ENCODE measurements at places on chromosomes 7 and 10.
A peak's percentile ranks its signal among the peaks of the same experiment; 100 is the strongest.

GRCh38 chr7:12092499-12093130 is 118.5 kb upstream of the TMEM106B start:
- H3K27me3 ChIP-seq: peaks cover 6% of the 10 kb centered on the region
- H3K4me3 ChIP-seq: no peak overlapping the region
- no peak for DNase-seq
- no peaks in the 10 kb centered on the region for H3K36me3 ChIP-seq
- H3K27ac ChIP-seq: no peak overlapping the region

DNA sequence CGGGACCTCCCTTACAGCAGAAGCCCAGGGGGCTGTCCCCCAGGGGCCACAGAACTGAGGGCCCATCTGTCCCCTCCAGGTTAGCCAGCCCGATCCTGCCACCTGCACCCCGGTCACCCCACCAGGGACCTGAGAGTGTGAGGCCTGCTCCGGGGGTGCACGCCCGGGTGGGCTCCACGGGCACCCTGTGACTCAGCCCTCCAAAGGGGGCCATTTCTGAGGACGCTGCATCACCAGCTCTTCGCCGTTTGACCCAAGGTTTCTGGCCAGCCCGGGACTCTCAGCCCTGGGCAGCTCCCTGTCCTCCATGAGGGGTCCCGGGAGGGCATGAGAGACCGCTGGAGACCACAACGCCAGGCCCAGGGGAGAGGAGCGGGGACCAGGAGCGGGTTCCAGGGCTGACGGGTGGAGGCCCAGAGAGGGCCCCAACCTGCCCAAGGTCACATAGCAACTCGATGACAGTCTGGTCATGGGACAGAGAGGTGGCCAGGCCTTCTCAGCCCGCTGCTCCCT is 79.3 kb downstream of the ELFN1 start:
- peaks cover 10% of the 10 kb centered on the region for H3K27me3 ChIP-seq
- H3K4me1 ChIP-seq: peaks cover 13% of the 10 kb centered on the region

- H3K36me3 ChIP-seq: no peaks in the 10 kb centered on the region
- peak within 1 kb of the TSS; percentile 85 for H3K4me3 ChIP-seq
- peak within 1 kb of the TSS; percentile 94 for H3K27ac ChIP-seq
Observed at GRCh38 chr7:140672382-140673062, at the start of gene ADCK2. Gene ADCK2 (plus strand): TSS chr7:140672945. CDS start chr7:140673331, 386 bp downstream.

GRCh38 chr10:113454341-113455061 is 98.4 kb upstream of the HABP2 start:
- no peaks in the 10 kb centered on the region for H3K36me3 ChIP-seq
- H3K27me3 ChIP-seq: peaks cover 13% of the 10 kb centered on the region
- H3K4me1 ChIP-seq: no peaks in the 10 kb centered on the region
- no peak overlapping the region for H3K27ac ChIP-seq
- H3K4me3 ChIP-seq: no peak overlapping the region

DNA sequence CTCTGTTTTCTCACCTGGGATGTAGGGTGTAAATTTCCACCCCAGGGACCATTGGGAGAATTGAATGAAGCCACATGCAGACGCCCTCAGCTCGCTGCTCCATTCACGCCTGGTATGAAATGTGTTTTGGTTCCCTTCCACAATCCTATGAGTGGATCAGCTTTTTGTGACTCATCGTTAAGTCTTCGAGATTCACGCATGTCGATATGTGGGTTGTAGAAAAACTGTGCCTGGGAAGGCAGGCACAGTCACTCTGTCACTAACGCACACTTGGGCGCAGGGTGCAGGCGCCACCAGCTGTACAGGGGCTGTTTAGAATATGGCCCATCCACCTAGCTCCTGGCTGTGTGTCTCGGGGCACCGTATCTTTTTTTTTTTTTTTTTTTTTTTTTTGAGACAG is 64.2 kb upstream of the SH2B2 start:
- H3K36me3 ChIP-seq: peaks cover 2% of the 10 kb centered on the region
- peaks cover 2% of the 10 kb centered on the region for H3K4me1 ChIP-seq
- no peak for DNase-seq
- no peak overlapping the region for H3K4me3 ChIP-seq

- H3K27me3 ChIP-seq: peaks cover 2% of the 10 kb centered on the region
- H3K27ac ChIP-seq: no peak overlapping the region
- H3K4me1 ChIP-seq: no peaks in the 10 kb centered on the region
Observed at GRCh38 chr7:16801111-16801542, 3.7 kb downstream of the AGR2 start.

DNA sequence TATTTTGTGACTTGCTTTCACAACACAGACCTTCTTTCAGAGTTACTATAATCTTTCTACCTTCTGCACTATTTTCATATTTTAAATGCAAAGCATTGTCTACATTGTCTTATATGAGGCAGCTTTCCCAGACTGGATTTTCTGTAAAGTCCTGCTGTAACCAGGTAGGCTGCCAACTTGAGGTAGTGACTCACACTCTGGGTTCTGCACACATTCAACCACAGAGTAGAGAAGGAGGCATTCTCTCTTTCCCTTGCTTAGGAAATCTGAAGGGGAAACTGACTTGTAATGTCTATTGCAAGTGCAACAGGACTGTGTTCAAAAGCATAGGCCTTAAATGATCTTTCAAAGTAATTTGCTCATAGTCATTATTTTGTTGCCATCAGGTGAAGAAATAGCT is 461.4 kb downstream of the GRM8 start:
- no peak overlapping the region for H3K4me3 ChIP-seq
- no peaks in the 10 kb centered on the region for H3K36me3 ChIP-seq
- no peaks in the 10 kb centered on the region for H3K27me3 ChIP-seq
- H3K4me1 ChIP-seq: no peaks in the 10 kb centered on the region
- no peak overlapping the region for H3K27ac ChIP-seq

DNA sequence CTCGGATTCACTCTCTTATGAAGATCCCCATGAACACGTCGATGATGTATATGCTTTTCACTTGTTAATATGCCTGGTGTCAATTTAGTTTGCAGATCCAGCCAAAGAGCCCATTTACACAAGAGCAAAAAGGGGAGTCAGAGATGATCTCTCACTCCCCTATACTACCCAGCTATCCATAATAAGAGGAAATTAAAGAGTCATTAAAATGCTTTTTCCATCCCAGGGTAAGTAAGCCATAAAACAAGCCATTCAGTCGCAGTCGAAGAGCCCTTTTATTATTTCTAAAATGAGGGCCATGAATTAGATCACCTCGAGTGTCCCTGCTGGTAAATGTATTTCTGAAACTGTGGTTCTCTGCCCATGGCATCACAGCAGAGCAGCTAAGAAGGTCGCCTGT is 41.2 kb downstream of the CHCHD3 start:
- H3K4me3 ChIP-seq: no peak overlapping the region
- H3K36me3 ChIP-seq: peaks cover 19% of the 10 kb centered on the region
- peaks cover 14% of the 10 kb centered on the region for H3K4me1 ChIP-seq
- no peaks in the 10 kb centered on the region for H3K27me3 ChIP-seq

- peaks cover 4% of the 10 kb centered on the region for H3K27me3 ChIP-seq
- no peak overlapping the region for H3K27ac ChIP-seq
- H3K36me3 ChIP-seq: no peaks in the 10 kb centered on the region
- no peak for DNase-seq
Observed at GRCh38 chr10:71078454-71079145, 133.8 kb upstream of the UNC5B start.

- no peak overlapping the region for H3K4me3 ChIP-seq
- H3K4me1 ChIP-seq: no peaks in the 10 kb centered on the region
- H3K27me3 ChIP-seq: no peaks in the 10 kb centered on the region
- no peak for DNase-seq
- no peak overlapping the region for H3K27ac ChIP-seq
Observed at GRCh38 chr7:84548366-84549365, 354.1 kb upstream of the SEMA3A start.

GRCh38 chr7:73718438-73718881 is 1.0 kb downstream of the STX1A start:
- H3K27me3 ChIP-seq: peaks cover 8% of the 10 kb centered on the region
- no peaks in the 10 kb centered on the region for H3K36me3 ChIP-seq
- no peak for DNase-seq

DNA sequence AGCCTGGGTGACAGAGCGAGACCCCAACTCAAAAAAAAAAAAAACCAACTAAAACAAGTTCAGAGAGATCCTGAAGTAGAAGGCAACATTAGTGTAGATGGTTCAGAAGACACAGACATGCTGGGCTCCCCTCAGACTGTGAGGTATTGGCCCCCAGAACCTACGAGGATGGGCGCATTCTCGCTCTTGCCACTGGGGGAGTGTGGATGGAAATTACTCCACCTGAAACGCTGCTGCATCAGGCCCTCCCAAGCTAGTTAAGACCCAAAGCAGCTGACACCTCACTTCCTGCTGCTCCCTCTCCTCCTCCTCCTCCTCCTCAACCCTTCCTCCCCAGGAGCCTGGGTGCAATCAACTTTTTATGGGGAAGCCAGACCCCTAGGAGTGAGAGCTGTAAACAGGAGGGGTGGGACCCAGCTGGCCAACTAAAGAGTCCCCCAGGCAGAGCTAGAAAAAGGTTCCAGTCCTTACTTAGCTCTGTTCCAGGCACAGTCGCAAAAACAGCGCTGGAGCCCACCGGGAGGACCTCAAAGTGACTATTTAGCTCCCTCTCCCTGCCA is 7.4 kb downstream of the SH3PXD2A start:
- H3K4me3 ChIP-seq: no peak overlapping the region
- H3K4me1 ChIP-seq: peaks cover 10% of the 10 kb centered on the region

- no peak overlapping the region for H3K27ac ChIP-seq
- no peak for DNase-seq
- H3K36me3 ChIP-seq: peaks cover 3% of the 10 kb centered on the region
- H3K4me1 ChIP-seq: no peaks in the 10 kb centered on the region
Observed at GRCh38 chr10:46998595-46998994, 87.4 kb downstream of the PTPN20 start.

GRCh38 chr10:69576334-69577011 is 3.3 kb upstream of the NEUROG3 start:
- no peak overlapping the region for H3K27ac ChIP-seq
- peaks cover 15% of the 10 kb centered on the region for H3K4me1 ChIP-seq
- H3K4me3 ChIP-seq: no peak overlapping the region
- H3K36me3 ChIP-seq: no peaks in the 10 kb centered on the region

- peak overlapping the region; percentile 46 for H3K4me3 ChIP-seq
- H3K27ac ChIP-seq: peak overlapping the region; percentile 87
- H3K36me3 ChIP-seq: peaks cover 40% of the 10 kb centered on the region
- no peaks in the 10 kb centered on the region for H3K27me3 ChIP-seq
- no peak for DNase-seq
- peaks cover 47% of the 10 kb centered on the region for H3K4me1 ChIP-seq
Observed at GRCh38 chr7:43625980-43626379, 43.1 kb downstream of the STK17A start.

DNA sequence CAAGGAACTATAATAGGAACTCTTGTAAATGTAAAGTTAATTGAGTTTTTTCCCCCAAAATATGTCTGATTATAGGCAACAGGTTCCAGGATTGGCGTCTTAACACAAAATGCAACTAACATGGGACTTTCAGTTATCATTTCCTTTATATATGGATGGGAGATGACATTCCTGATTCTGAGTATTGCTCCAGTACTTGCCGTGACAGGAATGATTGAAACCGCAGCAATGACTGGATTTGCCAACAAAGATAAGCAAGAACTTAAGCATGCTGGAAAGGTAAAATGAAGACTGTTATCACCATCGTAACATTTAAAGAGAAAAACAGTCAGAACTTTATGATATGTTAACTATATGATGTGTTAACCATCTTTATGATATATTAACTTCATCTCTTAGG is 63.7 kb downstream of the SP8 start:
- no peak overlapping the region for H3K27ac ChIP-seq
- H3K36me3 ChIP-seq: no peaks in the 10 kb centered on the region
- no peak overlapping the region for H3K4me3 ChIP-seq
- DNase-seq: no peak
- no peaks in the 10 kb centered on the region for H3K27me3 ChIP-seq
- H3K4me1 ChIP-seq: no peaks in the 10 kb centered on the region

GRCh38 chr7:2359610-2360009 is 5.0 kb downstream of the EIF3B start:
- H3K27me3 ChIP-seq: no peaks in the 10 kb centered on the region
- no peak for DNase-seq
- peak overlapping the region; percentile 78 for H3K27ac ChIP-seq

DNA sequence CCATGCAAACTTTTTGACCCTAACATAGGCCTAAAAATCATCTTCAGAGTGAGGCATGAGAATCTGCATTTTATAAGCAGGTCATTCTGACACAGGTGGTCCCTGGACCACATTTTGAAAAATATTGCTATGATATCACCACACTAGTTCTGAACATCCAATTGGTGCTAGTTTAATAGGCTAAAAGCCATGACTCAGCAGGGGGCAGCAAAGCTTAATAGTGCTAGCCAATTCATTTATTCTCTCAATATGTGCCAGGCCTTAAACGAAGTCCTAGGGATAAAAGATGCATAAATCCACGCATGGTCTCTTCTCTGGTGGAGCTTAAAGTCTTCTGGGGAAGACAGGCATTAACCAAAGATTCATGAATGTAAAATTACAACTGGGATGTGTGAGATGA is 10.2 kb upstream of the SLC25A28 start:
- peaks cover 14% of the 10 kb centered on the region for H3K27me3 ChIP-seq
- DNase-seq: no peak
- no peak overlapping the region for H3K4me3 ChIP-seq
- H3K36me3 ChIP-seq: no peaks in the 10 kb centered on the region

- no peak overlapping the region for H3K27ac ChIP-seq
- DNase-seq: no peak
- H3K36me3 ChIP-seq: peaks cover 34% of the 10 kb centered on the region
- H3K27me3 ChIP-seq: no peaks in the 10 kb centered on the region
- no peak overlapping the region for H3K4me3 ChIP-seq
Observed at GRCh38 chr10:7826971-7827370, 8.7 kb downstream of the TAF3 start.

DNA sequence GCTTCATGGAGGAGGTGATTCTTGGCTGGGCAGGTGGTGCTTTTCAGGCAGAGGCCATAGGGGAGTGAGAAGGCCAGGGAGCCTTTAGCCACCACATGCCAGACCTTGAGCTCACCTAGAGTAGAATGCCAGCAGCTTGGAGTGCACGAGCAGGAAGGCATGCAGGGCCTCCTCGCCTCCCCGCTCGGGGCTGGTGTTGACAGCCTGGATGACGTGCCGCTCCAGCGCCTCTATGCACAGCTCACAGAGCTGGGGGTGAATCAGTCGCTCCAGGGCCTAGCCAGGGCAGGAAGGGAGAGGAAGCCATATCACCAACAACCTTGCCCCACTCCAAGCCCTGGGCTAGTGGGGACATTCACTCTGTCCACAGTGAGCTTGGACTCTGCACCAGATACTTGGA is 15.7 kb downstream of the HPS1 start:
- no peaks in the 10 kb centered on the region for H3K4me1 ChIP-seq
- no peak overlapping the region for H3K4me3 ChIP-seq
- no peak for DNase-seq
- no peaks in the 10 kb centered on the region for H3K27me3 ChIP-seq

GRCh38 chr10:34701194-34701593 is 113.9 kb downstream of the PARD3 start:
- H3K27me3 ChIP-seq: peaks cover 1% of the 10 kb centered on the region
- no peak overlapping the region for H3K27ac ChIP-seq
- DNase-seq: no peak
- no peaks in the 10 kb centered on the region for H3K36me3 ChIP-seq
- no peaks in the 10 kb centered on the region for H3K4me1 ChIP-seq

GRCh38 chr7:6438427-6438826 is 9.3 kb downstream of the DAGLB start:
- H3K4me1 ChIP-seq: peaks cover 26% of the 10 kb centered on the region
- peaks cover 23% of the 10 kb centered on the region for H3K36me3 ChIP-seq
- H3K27me3 ChIP-seq: no peaks in the 10 kb centered on the region
